Stimulated activated naive CD4-positive, alpha-beta T cell treated with Interleukin-2 at 50 U/mL for 16 hours (primary cell): ENCODE measurements at places on chromosomes 6 and 20.

DNA sequence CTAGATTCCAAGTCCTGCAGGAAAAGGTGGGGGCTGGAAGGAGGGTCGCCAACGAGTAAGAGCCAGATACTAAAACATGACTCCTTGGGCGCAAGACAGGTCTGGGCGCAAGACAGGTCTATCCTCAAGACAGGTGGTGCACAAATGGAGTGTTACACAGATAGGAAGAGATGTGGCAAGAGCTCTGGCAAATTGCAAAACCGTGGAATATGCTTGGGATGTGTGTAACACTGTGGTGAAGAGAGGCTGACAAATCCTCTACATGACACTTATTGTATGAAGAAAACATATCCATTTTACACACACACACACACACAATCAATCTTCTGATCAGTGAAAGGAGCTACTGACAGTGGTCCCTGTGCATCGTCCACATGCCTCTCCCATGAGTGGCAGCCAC, 77.6 kb downstream of the TBC1D7 start:
- DNase-seq: no peak

GRCh38 chr20:51570739-51571459, 28.4 kb upstream of the NFATC2 start:
- no peak for DNase-seq

DNA sequence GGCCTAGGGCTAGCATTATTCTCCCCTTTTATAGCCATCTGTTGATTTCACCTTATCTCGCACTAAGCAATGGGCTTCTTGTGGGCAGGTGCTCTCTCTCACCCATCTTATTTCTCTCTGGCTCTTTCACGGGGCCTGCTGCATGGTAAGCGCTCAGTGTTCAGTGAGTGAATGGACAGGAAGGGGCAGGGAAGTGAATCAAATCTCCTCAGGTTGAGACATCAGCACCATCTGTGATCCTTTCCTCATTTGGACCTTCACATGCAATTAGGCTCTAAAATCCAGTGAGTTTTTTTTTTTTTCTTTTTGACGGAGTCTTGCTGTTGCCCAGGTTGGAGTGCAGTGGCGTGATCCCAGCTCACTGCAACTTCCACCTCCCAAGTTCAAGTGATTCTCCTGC, 76.5 kb upstream of the EZR start:
- DNase-seq: no peak

- no peak for DNase-seq
Observed at GRCh38 chr6:32070814-32071543, 32.8 kb downstream of the CYP21A2 start.

DNA sequence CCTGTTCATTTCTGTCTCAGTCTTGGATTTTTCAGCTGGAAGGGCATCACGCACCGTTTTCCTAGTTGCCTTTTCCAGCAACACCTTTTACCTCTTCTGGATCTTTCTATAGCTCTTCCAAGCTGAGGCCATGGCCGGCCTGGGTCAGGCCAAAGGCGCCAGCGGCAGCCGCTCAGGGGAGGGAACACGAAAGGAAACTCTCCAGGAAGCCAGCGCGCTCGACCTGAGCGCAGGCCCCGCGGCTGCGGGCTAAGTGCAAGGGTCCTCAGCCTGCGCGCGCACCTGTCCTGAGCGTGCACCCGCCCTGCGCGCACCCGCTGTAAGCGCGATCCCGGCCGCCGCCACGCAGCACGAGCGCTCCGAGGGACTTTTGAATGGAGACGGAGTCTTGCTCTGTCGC, 43.8 kb upstream of the TMEM181 start:
- no peak for DNase-seq

DNA sequence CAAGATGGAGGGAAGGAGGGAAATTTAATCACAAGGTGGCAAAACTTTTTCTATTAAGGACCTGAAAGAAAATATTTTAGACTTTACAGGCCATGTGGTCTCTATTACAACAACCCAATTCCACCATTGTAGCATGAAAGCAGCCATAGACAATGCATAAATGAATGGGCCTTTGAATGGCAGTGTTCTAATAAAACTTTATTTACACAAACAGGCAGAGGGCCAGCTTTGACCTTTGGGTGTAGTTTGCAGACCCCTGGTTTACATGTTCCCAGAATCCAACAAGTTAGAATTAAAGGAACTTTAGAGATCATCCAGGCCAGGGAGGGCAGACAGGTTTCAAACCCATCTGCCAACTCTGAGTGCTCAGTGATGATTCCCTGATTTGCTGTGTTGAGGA, 95.2 kb downstream of the BANF2 start:
- DNase-seq: no peak

DNA sequence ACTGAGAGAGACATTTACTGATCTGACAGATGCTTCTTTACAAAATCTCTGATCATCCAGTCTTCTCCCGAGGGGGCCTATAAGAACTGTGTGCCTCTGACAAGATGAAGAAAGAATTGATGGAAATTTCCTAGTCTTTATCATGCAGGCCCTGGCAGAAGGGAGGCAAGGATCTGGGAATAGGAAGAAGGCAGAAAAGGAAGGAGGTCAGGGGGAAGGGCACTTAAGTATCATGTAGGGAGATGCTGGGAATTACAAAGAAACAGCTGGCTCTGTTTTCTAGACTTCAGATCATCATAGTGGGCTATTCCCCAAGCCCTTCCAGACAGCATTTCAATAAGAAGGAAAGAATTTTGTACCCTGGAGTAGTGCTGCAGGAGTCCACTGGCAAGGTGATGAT, 243.3 kb upstream of the MOCS1 start:
- no peak for DNase-seq

GRCh38 chr6:159044899-159045727, at the start of gene TAGAP:
Gene TAGAP (minus strand): TSS chr6:159044991. CDS start chr6:159044146, 845 bp downstream.
- DNase-seq: peak; percentile 86

GRCh38 chr20:31608251-31608945, 3.3 kb downstream of the ID1 start:
- DNase-seq: no peak

DNA sequence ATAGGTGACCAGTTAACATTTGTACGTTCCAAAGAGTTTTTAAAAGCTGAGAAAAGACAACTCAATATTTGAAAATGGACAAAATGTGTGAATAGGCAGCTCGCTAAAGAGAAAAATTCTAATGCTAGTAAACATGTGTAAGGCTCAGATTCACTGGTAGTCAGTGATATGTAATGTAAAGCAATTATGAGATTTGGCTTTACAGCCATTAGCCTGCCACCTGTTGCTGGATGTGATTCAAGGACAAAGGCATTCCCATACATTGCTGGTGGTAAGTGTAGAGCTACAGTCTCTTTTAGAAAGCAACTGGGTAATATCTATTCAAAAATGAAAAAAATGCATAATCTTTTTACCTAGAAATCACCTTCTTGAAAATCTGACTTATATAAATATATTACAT, 114.3 kb downstream of the COL19A1 start:
- DNase-seq: no peak

GRCh38 chr6:90304308-90304707, 7.7 kb upstream of the BACH2 start:
- no peak for DNase-seq

DNA sequence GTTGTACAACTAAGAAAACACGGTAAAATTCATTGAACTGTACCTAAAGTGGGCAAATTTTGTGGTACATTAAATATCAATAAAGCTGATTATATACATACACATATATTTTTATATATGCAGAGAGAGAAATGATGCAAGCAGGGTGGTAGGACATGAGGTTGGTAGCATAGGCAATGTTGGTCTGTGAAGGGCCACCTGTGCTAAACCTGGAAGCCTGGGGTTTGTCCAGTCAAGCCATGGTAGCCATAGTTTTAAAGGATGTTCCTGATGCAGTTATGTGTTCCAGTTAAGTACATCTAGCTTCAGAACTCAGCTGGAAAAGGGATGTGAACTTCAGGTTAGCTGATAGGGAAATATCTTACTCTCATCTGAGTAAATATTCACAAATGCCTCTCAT, 60.1 kb downstream of the TRIM38 start:
- no peak for DNase-seq

GRCh38 chr20:25860531-25861150, 164.0 kb upstream of the ZNF337 start:
- DNase-seq: no peak

DNA sequence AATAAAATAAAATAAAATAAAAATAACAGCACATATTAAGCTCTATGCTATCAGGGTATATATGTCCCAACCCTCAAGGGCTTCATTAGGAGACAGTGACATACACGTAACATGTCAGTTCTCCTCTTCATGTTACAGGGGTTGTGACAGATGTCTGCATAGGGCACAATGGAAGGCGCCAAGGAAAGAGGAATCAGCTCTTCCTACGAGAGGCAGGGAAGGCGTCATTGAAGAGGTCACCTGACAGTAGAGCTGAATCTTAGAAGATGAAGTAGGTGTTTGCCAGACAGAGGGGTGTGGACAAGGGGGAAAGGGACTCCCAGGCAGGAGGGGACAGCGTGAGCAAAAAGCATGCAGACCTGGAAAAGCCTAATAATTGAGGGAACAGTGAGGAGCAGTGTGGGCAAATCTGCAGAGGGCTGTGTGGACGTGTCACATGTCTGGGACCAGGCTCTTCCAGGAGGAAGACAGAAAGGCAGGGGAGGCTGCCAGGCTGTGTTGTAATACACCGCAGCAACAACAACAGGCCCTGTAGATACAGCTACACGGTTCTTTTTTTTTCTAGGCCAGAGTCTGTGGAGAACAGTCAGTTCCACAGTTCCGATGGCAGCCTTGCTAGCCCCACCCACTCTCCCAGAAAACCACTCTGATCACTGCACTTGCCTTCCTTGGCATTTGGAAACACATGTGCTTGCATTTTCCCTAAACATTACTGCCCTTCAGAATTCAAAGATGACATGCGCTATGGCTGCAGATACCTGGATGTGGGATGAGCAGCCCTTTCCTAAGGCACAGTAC, 2.5 kb upstream of the FKBP5 start:
- no peak for DNase-seq

GRCh38 chr6:52535711-52536423, 41.0 kb downstream of the TRAM2 start:
- DNase-seq: no peak

- DNase-seq: no peak
Observed at GRCh38 chr20:60238992-60239660, 280.9 kb downstream of the CDH26 start.

GRCh38 chr20:18524646-18525045, 16.9 kb downstream of the SEC23B start:
- no peak for DNase-seq

DNA sequence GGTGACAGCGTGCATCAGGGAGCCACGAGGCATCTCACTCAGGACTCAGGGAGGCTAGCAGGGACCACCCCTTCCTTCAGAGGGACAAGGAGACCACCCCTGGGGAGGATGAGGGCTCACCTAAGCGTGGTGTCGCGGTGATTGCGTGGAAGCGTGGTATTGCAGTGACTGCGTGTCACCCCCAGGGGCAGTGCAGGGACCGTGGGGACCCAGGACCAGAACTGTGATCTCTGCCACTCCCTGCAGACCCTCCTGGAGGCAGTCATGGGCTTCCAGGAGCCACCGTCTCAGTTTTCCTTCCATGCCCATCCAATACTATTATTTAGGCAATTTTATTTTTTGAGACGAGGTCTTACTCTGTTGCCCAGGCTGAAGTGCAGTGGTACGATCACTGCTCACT, 147.1 kb downstream of the TAF4 start:
- DNase-seq: no peak

DNA sequence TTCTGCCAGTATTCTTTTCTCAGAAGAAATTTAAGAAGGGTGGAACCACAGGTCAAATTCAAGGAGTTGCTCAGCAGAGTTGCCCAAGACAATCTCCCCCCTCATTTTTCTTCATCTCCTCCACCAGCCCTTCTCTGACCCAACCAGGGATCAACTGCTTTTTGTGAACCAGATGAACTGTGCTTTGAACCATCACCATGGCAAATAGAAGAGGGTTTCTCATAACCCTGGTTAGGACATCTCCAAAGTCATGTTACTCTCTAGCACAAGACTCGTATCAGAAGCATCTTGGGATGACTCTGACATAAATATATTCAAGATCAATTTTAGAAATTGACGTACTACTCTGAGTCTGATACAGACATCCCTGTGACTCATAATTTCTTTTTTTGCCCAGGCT, 130.7 kb downstream of the ALDH8A1 start:
- no peak for DNase-seq

GRCh38 chr6:38836585-38836984, 121.5 kb downstream of the DNAH8 start:
- DNase-seq: no peak

DNA sequence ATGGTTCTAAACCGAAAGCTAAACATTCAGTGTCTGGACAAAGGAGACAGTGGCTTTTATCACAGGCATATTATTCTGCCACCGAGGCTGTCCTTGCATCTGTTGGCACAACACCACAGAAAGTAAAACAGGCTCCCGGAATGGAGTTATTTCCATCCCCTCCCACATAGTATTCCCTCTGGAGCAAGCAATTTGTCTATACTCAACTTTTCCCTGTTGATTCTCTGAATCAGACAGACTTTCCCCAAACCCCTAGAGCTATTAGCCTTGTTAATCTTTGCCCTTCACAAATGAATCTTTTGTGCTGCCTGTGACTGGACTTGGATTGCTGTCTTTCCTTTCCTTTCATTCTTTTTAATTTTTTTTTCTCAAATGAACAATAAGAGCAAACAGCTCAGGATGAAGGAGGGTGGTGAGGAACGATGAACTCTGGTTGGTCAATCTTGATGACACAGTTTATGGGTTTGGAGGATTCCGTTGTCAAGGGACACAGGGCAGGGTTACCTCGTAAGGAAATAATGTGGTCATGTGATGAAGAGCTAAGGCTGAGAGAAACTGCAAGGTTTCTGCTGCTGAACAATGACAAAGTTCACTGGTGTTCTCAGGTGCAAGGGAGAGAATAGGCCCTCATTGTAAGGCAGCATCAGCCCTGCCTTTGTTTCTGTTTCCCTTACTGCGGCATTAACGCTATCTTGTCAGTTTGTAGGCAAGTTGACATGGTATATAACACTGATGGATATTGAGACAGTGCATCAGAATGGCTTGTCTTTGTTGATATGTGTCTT, 275.0 kb upstream of the BMP2 start:
- DNase-seq: no peak

- DNase-seq: no peak
Observed at GRCh38 chr20:57840066-57840465, 130.3 kb upstream of the PMEPA1 start.

DNA sequence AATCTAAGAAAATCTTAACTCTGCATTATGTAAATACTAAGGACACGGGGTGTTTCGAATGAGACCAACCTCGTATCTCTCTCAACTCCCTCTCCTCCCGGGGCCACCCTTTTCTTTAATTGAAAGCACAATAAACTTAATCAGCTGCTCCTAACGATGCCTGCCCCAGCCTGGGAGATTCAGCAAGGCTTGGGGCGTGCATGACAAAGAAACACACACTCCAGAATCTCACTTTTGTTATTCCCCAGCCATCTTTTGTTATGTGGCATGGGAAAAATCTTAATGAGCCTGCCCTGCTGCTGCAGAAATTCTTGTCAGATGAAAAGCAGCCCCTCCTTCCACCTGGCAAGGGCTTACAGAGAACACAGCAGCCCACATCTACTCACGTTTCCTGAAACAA, 117.4 kb downstream of the TTLL2 start:
- no peak for DNase-seq

- no peak for DNase-seq
Observed at GRCh38 chr6:105566503-105566902, 163.6 kb upstream of the PREP start.
